ENCODE measurements at places on chromosomes 11 and 22. TPM values are rescaled to one million over a fixed set of nuclear protein-coding genes. Genes with fewer than 3 reads are reported as not detected.

DNA sequence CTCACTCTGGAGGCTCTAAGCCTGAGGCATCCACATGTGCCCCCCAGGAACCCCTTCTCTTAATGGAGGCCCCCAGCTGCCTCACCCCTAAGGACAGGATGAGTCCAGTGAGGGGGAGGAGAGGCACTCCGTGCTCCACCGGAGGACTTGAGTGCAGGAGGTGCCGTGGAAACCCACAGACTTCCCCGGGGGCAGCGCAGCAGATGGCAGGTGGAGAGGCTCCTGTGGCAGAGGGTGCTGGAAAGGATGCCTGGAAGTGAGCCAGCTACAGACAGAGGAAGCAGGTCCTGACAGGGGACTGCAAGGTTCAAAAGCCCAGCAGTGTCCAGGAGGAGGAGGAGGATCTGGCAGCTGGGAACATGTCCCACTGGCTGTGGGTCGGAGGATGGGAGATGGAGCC, 1384.0 kb downstream of the TBC1D22A start:
- H3K4me1 ChIP-seq, result no peaks in the 10 kb centered on the region
- H3K27me3 ChIP-seq, result no peaks in the 10 kb centered on the region
- H3K4me3 ChIP-seq, result no peak overlapping the region
- DNase-seq, result no peak

DNA sequence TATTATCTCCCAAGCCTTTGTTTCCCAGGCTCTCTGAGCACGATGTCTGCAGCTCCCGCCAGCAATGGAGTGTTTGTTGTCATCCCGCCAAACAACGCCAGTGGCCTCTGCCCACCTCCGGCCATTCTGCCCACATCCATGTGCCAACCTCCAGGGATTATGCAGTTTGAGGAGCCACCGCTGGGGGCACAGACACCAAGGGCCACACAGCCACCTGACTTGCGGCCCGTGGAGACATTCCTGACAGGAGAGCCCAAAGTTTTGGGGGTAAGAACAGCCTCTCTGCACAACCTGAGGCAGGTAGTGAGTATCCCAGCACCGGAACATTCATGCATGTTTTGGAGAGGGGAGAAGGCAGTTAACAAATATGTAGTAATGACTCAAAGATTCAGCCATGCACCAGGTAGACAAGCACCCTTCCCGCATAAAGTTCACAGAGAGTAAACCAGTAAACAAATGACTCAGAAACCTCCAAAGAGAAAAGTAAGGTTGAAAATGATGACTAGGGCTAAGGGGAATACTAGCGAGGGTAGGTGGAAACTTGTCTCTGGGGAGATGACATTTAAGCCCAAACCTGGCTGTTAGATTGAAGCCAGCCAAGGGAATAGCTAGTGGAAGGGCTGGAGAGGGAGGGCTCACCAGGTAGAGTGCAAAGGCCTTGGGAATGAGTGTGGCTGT, 7.2 kb downstream of the MS4A15 start:
- H3K27ac ChIP-seq, result no peak overlapping the region
- no peaks in the 10 kb centered on the region for H3K4me1 ChIP-seq
- no peak overlapping the region for H3K4me3 ChIP-seq
- H3K36me3 ChIP-seq, result no peaks in the 10 kb centered on the region
- H3K27me3 ChIP-seq, result peaks cover 68% of the 10 kb centered on the region

- peak overlapping the region; percentile 97 for H3K27ac ChIP-seq
- H3K36me3 ChIP-seq, result no peaks in the 10 kb centered on the region
- no peaks in the 10 kb centered on the region for H3K27me3 ChIP-seq
These were observed 29.1 kb downstream of the LIMK2 start for GRCh38 chr22:31241200-31241599.

- H3K36me3 ChIP-seq, result no peaks in the 10 kb centered on the region
- H3K27ac ChIP-seq, result no peak overlapping the region
- no peaks in the 10 kb centered on the region for H3K27me3 ChIP-seq
- DNase-seq, result peak; percentile 71
- no peaks in the 10 kb centered on the region for H3K4me1 ChIP-seq
These were observed 4.9 kb upstream of the TTLL1 start for GRCh38 chr22:43094085-43094484.

GRCh38 chr11:93783765-93784144, 327 bp upstream of the MED17 start:
- peak overlapping the region; percentile 94 for H3K4me3 ChIP-seq
- H3K36me3 ChIP-seq, result peaks cover 14% of the 10 kb centered on the region
- no peaks in the 10 kb centered on the region for H3K27me3 ChIP-seq
- H3K4me1 ChIP-seq, result peaks cover 23% of the 10 kb centered on the region

DNA sequence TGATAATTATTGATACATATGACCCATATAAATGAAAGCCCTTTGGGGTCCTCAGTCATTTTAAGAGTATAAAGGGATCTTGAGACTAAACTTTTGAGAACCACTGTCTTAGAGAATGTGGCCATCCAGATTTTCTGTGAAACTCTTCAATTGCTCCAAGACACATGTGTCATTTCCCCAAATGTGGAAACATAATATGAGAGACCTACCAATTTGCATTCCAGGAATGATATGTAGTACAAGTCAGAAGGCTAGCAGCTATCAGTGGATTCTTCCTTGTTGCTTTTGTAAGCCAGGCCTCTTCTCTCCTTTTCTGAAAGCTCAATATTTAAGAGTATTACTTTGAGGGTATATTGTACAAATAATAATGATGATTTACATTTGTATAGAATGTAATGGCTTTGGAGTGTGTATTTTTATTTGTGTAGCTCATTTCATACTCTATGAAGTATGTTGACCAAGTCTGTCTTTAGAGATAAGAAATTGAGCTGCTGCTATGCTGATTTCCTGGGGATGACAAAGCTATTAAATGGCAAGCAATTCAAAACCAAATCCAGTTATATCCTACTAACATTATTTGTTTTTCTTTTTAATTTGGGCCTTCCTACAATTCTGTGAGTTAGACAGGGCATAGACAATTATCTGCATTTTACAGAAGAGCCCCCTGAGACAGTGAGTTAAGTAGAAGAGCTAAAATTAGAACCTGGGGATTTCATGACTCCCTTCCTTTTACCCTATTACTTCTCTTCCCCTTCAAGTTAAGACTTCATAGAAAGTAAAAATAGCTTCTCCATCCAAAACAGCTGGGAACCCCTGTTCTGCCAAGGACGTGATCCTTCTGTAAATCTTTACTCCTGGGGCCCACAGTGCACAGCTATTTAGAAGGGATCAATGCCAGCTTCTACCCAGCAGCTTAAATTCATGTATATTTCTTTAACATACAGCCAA, 131.9 kb downstream of the WNT11 start:
- no peaks in the 10 kb centered on the region for H3K27me3 ChIP-seq
- 0 out of 2 replicates have a peak, but pooled peaks cover 4% of the 10 kb centered on the region for H3K36me3 ChIP-seq
- H3K4me3 ChIP-seq, result peak overlapping the region; percentile 35
- peak; percentile 81 for DNase-seq
- H3K4me1 ChIP-seq, result peaks cover 47% of the 10 kb centered on the region

DNA sequence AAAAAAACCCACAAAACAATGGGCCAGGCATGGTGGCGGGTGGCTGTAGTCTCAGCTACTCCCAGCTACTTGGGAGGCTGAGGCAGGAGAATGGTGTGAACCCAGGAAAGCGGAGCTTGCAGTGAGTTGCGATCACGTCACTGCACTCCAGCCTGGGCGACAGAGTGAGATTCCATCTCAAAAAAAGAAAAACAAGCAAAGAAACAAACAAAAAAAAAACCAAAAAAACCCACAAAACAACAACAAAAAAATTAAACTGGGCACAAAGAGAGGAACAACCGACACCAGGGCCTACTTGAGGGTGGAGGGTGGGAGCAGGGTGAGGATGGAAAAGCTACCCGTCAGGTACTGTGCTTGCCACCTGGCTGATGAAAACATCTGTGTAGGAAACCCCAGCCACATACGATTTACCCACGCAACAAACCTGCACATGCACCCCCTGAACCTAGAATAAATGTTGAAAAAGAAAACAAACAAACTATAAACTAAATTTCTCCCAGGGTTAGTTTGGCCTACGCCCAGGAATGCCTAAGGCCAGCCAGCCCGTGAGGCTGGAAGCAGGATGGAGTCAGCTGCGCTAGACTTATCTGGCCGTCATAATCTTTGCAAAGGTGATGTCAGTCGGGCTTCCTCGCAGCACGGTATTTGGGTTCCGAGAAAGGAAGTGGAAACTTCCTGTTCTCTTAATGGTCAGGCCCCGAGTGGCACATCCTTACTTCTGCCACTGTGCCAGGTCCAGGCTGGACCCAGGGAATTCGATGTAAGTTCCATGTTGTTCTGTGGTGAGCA, 21.9 kb upstream of the CYB5R3 start:
- H3K27me3 ChIP-seq, result no peaks in the 10 kb centered on the region
- peaks cover 5% of the 10 kb centered on the region for H3K4me1 ChIP-seq
- H3K4me3 ChIP-seq, result no peak overlapping the region

DNA sequence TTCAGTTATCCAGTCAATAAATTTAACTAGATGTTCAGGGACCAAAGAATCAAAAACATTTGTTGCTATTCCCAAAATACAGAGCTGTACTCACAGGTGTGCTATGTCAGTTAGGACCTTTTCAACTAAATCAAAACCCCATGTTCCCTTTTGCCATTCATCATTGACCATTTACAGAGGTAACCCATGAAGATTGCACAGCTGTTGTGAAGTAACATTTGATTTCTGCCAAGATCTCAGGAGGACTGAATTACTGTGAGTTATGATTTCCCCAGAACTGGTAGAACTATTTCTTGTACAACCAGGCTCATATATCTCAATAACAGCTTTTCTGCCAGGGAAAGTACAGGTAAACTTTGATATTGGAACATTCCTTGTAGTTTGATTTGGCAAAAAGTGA, 131.1 kb upstream of the FIBIN start:
- DNase-seq, result no peak
- peaks cover 7% of the 10 kb centered on the region for H3K4me1 ChIP-seq
- H3K27me3 ChIP-seq, result no peaks in the 10 kb centered on the region
- no peaks in the 10 kb centered on the region for H3K36me3 ChIP-seq

KRTAP5-2 gene
- total RNA-seq, result not detected

SHANK3 gene
- total RNA-seq, result 0.51 TPM

DENND5A gene
- 127 TPM for total RNA-seq
